ENCODE measurements at places on chromosomes 6 and 20.

- peak; percentile 34 for DNase-seq
- H3K27ac ChIP-seq, result no peak overlapping the region
- H3K36me3 ChIP-seq, result no peaks in the 10 kb centered on the region
- no peaks in the 10 kb centered on the region for H3K4me1 ChIP-seq
- H3K4me3 ChIP-seq, result no peak overlapping the region
Observed at GRCh38 chr6:123777563-123777962, 26.1 kb upstream of the NKAIN2 start.

- H3K27ac ChIP-seq, result no peak overlapping the region
- no peak for DNase-seq
- no peaks in the 10 kb centered on the region for H3K4me1 ChIP-seq
- H3K4me3 ChIP-seq, result no peak overlapping the region
- no peaks in the 10 kb centered on the region for H3K27me3 ChIP-seq
- no peaks in the 10 kb centered on the region for H3K36me3 ChIP-seq
Observed at GRCh38 chr6:64520050-64520449, 884.4 kb downstream of the PHF3 start.

DNA sequence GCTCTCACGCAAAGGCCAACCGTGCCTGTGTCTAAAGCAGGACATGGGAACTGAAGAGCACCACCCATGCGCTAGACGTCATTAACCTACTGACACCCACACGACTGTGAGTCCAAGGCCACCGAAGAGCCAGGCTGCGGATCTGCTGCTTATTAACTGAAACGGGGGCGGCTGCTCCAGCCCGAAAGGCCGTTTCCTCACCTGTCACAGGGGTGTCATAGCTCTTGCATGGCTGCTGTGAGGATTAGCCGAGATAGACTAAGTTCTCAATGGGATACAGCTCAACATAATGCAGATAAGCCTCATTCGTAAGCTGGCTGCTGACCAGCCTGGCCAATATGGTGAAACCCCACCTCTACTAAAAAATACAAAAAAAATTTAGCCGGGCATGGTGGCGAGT, 26.7 kb downstream of the OVOL2 start:
- H3K27me3 ChIP-seq, result no peaks in the 10 kb centered on the region
- no peak overlapping the region for H3K4me3 ChIP-seq
- H3K36me3 ChIP-seq, result no peaks in the 10 kb centered on the region
- H3K4me1 ChIP-seq, result no peaks in the 10 kb centered on the region
- H3K27ac ChIP-seq, result no peak overlapping the region

- DNase-seq, result no peak
- no peaks in the 10 kb centered on the region for H3K36me3 ChIP-seq
- H3K4me3 ChIP-seq, result no peak overlapping the region
- H3K4me1 ChIP-seq, result no peaks in the 10 kb centered on the region
Observed at GRCh38 chr20:13338999-13339411, 117.9 kb downstream of the ISM1 start.

- no peak for DNase-seq
- H3K27me3 ChIP-seq, result peaks cover 24% of the 10 kb centered on the region
- H3K4me3 ChIP-seq, result no peak overlapping the region
- H3K36me3 ChIP-seq, result no peaks in the 10 kb centered on the region
- H3K27ac ChIP-seq, result no peak overlapping the region
Observed at GRCh38 chr6:166297606-166298005, 10.6 kb downstream of the PRR18 start.

- no peaks in the 10 kb centered on the region for H3K27me3 ChIP-seq
- H3K27ac ChIP-seq, result no peak overlapping the region
- H3K4me3 ChIP-seq, result no peak overlapping the region
- H3K4me1 ChIP-seq, result no peaks in the 10 kb centered on the region
- no peaks in the 10 kb centered on the region for H3K36me3 ChIP-seq
Observed at GRCh38 chr6:70370496-70370895, 42.8 kb upstream of the FAM135A start.

DNA sequence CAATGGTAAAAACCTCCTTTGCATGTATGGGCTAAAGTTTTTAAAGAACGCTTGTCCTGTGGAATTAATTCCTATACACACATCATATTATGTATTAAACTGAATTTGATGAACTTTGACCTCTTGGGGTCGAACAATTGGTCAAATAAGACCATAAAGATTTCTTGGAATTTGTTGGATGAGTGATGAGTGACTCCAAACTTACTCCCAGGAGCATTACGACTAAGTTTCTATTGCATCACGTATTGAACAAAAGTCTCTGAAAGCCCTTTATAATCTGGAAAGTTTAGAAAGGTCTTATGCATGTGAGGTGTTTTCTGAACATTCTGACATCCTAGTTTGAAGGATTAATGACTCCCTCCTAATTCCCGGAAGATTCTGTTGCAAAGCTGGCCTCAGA, 126.9 kb upstream of the BMP5 start:
- H3K36me3 ChIP-seq, result no peaks in the 10 kb centered on the region
- no peaks in the 10 kb centered on the region for H3K4me1 ChIP-seq
- H3K27me3 ChIP-seq, result no peaks in the 10 kb centered on the region
- DNase-seq, result no peak
- H3K4me3 ChIP-seq, result no peak overlapping the region

DNA sequence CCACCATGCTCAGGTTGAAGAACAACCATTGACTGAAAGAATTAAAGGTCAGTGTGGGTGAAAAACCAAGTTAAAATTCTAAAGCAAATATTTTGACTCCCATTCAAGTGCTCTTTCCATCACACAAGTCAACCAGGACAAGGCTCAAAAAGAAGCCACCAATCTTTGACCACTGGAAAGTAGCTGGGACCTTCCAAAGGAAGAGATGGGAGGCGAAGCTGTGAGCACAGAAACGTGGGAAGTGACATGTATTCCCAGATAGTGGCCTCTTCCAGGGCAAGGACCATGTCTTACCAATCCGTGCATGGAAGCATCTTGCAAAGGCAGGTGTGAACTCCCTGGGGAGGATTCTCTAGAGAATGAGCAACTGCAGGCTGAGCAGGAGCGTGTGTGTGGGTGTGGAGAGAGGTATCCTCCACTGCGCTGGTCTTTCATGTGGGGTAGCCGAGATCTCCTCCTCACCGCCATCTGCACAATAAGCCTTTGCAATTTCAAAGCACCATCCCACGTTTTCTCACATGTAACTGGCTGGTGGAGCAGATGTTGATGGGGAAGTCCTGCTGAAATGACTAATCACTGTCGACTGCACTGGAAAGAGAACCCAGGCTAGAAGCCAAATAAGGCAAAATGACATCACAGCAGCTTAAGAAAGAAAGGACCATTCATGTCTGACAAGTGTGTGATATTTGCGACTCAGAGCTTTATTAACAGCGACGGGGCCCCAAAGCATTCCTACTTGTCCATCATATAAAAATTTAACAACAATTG, 189.4 kb upstream of the RREB1 start:
- H3K27ac ChIP-seq, result no peak overlapping the region
- peaks cover 51% of the 10 kb centered on the region for H3K4me1 ChIP-seq
- no peak overlapping the region for H3K4me3 ChIP-seq

DNA sequence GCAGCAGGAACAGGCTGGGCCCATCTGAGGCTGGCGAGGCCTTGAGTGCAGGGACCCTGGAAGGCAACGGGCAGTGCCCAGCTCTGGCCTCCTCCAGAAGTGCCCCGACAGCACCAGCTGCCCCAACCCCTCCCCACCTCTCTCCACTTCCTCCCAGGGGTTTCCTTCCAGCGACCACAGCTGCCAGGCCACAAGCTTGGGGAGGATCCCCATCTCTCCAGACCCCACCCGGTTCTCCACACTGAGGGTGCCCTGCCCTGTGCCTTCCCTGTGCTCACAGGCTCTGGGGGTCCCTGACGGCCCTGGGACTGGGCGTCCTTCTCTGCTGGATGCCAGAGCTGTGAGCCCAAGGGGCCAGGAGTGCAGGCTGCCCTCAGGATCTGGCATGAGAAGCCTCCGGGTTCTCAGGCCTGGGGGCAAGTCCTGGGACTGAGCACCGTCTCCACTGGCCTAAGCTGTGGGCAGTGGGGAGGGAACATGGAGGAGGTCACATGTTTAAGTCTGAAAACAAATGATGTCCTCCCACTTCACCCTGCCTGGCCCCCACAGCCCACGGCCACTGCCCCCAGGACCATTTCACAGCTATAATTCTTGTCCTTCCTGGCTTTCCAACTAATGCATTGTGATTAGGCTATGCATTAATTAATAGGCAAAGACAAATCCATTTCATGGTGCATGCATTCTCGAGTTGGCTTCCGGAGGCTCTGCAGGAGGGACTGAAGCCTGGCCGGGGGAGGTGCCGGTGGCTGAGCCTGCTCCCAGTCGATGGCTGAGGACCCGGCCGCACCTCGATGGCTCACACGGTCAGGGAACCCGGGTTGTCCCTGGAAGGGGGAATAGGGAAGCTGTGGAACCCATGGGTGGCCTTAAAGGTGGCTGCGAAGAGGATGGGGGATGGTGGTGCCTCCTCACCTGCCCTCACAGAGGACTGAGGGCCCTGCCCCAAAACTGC, 24.4 kb downstream of the BHLHE23 start:
- H3K36me3 ChIP-seq, result no peaks in the 10 kb centered on the region
- H3K27me3 ChIP-seq, result peaks cover 48% of the 10 kb centered on the region
- no peak overlapping the region for H3K4me3 ChIP-seq
- DNase-seq, result no peak
- no peak overlapping the region for H3K27ac ChIP-seq

DNA sequence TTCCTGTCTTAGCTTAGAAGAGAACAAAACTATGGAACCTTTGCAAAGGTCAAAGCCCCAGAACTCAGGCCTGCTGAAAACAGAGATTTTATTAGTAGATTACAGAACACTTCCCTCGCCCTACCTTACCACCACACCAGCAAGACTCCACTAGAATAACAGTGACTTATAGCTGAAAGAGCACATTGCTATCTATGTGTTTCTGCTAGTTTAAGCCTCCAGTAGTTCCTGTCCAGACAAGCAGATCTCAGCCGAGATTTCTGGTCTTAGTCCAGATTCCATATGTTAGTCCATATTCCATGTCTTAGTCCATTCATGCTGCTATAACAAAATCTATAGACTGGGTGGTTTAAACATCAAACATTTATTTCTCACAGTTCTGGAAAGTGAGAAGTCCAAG, 412.3 kb upstream of the ID4 start:
- DNase-seq, result no peak
- H3K27ac ChIP-seq, result no peak overlapping the region
- H3K27me3 ChIP-seq, result no peaks in the 10 kb centered on the region

DNA sequence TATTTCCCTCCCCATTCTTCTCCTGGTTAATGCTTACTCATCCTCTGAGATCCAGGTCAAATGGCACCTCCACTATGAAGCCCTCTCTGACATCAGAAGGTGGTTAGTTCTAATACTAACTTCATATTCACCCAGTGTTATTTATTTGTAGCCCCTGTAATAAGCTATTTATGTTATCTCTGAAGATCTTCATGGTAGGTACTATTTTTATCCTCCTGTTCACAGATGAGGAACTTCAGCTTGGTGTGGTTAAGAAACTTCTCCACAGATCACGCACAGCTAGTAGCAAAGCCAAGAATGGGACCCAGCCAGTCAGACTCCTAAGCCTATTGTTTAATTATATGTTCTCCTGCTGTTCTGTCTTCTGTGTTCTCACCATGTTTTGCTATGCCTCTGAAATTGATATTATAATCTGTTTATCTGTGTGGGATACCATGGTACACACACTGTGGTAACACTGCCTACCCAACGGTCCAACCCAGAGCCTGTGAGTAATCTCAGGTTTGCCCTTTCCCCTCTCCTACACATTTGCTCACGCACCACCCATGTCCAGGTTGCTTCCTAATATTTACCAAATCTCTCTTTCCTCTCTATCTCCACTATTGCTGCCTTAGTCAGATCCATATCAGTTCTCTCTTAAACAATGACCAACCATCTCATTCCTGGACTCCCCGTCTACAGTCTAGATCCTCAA, 98.4 kb downstream of the IPCEF1 start:
- no peaks in the 10 kb centered on the region for H3K36me3 ChIP-seq
- H3K27me3 ChIP-seq, result no peaks in the 10 kb centered on the region
- peak; percentile 43 for DNase-seq

GRCh38 chr6:169223006-169223405, 30.6 kb downstream of the THBS2 start:
- H3K4me3 ChIP-seq, result no peak overlapping the region

GRCh38 chr20:5719861-5720403, 30.3 kb upstream of the SHLD1 start:
- H3K4me1 ChIP-seq, result no peaks in the 10 kb centered on the region
- no peak for DNase-seq
- H3K27me3 ChIP-seq, result peaks cover 4% of the 10 kb centered on the region
- H3K4me3 ChIP-seq, result no peak overlapping the region
- no peak overlapping the region for H3K27ac ChIP-seq

GRCh38 chr20:50655311-50655880, 35.9 kb downstream of the RIPOR3 start:
- H3K4me1 ChIP-seq, result peaks cover 19% of the 10 kb centered on the region
- no peaks in the 10 kb centered on the region for H3K36me3 ChIP-seq
- no peak overlapping the region for H3K4me3 ChIP-seq
- H3K27ac ChIP-seq, result peak overlapping the region; percentile 98
- no peaks in the 10 kb centered on the region for H3K27me3 ChIP-seq
